ENCODE measurements at places on chromosomes 2 and 18. TPM values are rescaled to one million over a fixed set of nuclear protein-coding genes. Genes with fewer than 3 reads are reported as not detected.

Gene G6PC2
- polyA plus RNA-seq = not detected

Gene C2orf81
- 0.14 TPM for polyA plus RNA-seq

Gene FOXI3
- polyA plus RNA-seq = not detected

Gene DSC1
- not detected for polyA plus RNA-seq

Gene PTH2R
- not detected for polyA plus RNA-seq

Gene CENPA
- polyA plus RNA-seq = 0.66 TPM
